AG09319 (cell line): ENCODE measurements at places on chromosomes 3 and 15.

GRCh38 chr3:15161133-15161532, 44.9 kb upstream of the CAPN7 start:
- DNase-seq = no peak

DNA sequence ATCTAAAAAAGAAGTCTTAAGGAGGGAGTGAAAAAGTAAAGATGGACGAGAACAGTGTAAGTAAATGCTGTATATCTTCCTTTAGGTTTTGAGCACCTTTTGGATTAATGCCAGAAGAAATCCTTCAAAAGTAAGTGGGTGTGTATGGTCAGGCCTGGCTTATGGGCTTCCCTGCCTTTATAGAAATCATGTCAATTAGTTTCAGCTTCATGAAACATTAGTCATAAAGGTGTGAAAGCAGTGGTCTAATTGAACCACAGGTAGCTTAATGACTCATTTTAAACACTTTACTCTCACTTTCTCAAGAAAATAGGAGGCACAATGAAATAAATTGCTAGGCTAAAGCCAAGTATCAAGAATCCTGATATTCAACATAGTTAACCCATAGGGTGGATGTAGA, 467.4 kb upstream of the DPPA4 start:
- no peak for DNase-seq

- no peak for DNase-seq
These were observed 12.3 kb downstream of the KY start for GRCh38 chr3:134638385-134639030.

GRCh38 chr3:78905700-78906099, 862.1 kb downstream of the ROBO1 start:
- DNase-seq = no peak

DNA sequence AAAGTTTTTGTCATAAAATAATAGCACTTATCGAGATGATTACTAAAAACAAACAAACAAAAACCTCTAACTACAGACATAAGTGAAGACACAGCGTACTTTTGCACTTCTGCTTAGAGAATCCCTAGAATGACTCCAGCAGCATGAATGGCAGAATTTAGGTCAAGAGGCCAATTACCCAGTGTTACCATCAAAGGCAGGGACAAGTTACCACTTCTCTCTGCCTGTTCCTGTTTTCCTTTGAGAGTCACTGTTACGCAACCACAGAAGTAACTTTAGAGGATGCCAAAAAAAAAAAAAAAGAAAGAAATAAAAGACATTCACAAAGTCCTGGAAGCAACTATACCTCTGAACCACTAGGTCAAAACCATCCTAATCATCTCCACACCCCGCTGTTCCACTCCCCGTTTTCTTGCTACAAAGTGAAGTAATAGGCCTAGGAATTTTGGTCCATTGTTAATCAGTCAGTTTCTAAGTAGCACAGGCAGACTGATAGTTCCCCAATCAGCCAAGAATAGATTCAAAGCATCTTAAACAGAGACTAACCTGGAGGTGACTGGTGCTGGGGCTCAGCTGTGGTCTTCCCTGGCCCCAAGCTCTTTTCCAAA, 41.9 kb downstream of the FMN1 start:
- no peak for DNase-seq

DNA sequence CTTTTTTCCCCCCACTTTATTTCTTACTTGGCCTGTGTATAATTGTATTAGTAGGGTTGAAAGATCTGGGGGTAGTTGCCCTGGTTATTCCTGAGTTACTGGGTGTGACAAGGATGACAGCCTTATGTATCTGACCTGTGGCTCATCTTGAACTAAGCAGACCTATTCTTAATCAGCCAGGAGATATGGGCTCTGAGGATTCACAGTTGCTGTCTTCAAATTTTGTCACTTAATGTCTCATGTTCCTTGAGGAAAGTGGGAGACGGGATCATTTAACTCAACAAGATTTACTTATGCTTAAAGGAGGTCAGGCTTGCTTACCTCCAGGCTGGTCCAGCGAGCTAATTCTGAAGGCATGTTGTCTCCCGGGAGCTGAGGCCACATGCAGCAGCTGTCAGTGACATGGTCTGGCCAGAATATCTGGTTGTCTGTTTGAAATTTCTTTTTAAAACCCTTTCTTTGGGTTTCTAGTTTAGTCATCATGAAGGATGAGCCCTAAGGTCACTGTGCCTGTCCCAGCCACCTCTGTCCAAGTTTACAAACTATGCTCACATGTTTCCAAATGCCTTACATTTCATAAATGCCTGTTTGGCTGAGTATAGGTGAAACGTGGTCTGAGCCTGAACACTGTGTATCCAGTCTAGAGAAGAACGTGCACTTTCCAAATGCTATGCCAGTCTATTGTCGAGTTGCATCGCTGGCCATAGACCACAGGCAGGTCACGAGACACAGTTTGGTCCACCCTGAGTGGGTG, 26.8 kb downstream of the LRTM1 start:
- no peak for DNase-seq

DNA sequence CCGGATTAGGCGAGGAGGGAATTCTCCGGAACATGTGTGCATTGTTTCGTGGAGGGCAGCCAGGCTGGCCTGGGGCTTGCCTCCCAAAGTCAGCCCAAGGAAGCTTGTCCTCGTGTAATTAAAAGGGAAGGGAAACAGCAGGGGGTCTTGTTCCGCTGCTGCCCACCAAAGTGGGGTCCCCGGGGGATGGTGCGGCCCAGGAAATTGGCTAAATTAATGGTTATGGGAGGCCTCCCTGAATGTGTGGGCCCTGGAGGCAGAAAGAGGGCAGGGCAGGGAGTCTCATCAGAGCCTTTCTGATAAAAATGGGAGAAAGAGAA, 118.1 kb downstream of the OPA1 start:
- no peak for DNase-seq

GRCh38 chr3:137259701-137260100, 301.9 kb downstream of the IL20RB start:
- DNase-seq = no peak

GRCh38 chr3:123372686-123373473, 76.0 kb downstream of the ADCY5 start:
- no peak for DNase-seq

DNA sequence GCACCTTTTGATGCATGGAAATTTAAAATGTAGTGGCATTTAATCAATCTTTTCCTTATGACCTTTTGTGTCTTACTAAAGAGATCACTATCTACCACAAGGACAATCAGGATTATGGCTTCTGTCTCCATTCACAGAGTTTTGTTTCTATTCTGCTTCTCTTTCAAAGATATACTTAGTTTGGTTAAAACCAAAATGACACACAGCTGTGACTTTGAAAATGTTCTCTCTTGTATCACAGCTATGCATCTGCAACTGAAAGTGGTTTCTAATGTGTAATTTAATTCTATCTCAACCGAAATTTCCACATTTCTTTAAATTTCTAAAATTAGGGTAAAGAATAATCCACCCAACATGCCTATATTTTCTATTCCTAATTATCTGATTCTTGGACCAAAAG, 27.7 kb downstream of the HLTF start:
- DNase-seq = no peak

- DNase-seq = no peak
These were observed 67.3 kb downstream of the MORC1 start for GRCh38 chr3:109050591-109051167.

DNA sequence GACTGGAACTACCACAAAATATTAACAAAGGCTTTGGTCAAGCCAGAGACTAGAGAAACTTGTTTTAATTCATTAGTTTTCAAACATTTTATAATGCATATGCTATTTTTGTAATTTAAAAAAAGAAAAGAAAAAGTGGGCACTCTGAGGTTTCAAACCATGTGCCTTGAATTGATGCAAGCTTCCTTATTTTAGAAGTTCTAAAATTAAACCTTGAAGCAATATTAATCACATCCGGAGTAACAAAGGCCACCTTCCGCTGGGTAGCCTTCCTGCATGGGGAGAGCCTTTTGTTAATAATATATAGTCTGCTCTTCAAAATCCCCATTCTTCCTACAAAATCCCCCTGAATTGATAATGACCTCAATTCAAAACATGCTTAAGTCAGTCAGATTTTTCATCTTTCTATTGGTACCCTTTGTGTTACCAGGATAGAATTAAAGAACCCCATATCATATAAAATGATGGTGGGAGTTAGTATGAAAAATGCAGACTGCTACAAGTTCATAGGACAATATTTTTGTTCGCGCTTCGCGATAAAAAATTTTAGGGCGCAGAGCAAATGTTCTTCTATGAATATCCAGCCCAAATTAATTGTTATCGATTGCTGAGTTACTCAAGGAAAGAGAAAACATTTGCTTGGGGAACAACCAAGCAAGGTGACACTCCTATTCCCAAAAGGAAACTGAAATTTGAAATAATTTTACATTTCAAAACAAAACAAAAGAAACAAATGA, 30.6 kb downstream of the LDHAL6B start:
- no peak for DNase-seq

- DNase-seq = no peak
These were observed 56.8 kb downstream of the APBA2 start for GRCh38 chr15:28942571-28942970.

DNA sequence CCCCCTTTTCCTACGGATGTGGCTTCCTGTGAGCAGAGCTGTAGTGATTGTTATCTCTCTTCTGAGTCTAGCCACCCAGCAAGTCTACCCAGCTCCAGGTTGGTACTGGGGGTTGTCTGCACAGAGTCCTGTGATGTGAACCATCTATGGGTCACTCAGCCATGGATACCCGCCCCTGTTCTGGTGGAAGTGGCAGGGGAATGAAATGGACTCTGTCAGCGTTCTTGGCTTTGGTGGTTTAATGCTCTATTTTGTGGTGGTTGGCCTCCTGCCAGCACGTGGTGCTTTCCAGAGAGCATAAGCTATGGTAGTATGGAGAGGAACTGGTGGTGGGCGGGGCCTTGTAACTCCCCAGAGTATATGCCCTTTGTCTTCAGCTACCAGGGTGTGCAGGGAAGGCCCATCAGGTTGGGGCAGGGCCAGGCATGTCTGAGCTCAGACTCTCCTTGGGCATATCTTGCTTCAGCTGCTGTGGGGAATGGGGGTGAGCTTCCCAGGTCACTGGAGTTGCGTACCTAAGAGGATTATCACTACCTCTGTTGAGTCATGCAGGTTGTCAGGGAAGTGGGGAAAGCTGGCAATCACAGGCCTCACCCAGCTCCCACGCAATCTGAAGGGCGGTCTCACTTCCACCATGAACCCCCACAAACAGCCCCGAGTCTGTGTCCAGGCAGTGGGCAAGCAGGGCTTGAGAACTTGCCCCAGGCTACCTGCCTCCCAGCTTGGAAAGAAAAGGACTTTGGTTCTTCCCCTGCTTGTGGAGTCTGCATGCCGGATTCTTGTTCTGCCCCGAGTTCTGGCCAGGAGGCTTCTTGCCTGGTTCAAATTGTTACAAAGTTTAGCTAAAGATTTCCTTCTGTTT, 9.0 kb upstream of the ADGRG7 start:
- no peak for DNase-seq

GRCh38 chr3:43093006-43093405, 12.9 kb downstream of the POMGNT2 start:
- DNase-seq = no peak

DNA sequence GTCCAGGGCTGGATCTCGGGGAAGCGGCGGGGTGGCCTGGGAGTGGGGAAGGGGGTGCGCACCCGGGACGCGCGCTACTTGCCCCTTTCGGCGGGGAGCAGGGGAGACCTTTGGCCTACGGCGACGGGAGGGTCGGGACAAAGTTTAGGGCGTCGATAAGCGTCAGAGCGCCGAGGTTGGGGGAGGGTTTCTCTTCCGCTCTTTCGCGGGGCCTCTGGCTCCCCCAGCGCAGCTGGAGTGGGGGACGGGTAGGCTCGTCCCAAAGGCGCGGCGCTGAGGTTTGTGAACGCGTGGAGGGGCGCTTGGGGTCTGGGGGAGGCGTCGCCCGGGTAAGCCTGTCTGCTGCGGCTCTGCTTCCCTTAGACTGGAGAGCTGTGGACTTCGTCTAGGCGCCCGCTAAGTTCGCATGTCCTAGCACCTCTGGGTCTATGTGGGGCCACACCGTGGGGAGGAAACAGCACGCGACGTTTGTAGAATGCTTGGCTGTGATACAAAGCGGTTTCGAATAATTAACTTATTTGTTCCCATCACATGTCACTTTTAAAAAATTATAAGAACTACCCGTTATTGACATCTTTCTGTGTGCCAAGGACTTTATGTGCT, 527 bp downstream of the B2M start:
- no peak for DNase-seq

DNA sequence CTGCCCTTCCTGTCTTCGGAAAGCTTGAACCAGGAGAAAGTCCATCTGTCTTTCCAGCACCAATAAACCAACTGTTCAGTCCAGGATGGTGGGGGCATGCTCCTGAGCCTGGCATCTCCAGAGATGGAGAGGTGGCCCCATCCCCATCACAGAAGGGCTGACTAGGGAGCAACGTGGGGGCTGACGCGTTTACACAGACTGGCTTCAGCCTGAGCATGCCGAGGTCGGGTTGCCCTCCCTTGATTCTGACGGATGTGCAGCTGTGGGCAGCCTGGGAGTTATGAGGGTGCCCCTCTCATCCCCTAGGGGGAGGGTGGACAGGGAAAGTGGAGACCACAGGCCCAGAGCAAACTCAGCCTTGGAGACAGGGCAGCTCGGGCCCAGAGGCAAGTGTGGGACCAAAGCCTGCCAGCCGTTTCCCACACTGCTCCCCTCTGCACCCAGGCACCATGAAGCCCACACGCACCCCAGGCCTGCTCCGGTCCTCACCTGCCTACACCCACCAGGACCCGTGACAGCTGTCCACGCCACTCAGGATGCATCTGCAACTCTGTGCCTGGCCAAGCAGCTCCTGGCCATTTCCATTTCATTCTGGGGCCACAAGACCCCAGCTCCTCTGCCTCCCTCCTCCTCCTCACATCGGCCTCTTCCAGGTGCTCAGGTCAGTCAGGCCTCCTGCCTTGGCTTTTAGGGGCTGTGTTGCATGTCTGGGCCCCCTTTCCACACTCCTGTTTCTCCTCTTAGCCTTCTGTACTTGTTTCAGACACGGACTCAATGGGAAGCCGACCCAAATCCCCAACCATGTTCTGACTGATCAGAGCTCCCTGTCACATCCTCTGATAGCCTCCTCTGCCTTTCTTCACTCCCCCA, 48.2 kb upstream of the SLC41A3 start:
- no peak for DNase-seq

DNA sequence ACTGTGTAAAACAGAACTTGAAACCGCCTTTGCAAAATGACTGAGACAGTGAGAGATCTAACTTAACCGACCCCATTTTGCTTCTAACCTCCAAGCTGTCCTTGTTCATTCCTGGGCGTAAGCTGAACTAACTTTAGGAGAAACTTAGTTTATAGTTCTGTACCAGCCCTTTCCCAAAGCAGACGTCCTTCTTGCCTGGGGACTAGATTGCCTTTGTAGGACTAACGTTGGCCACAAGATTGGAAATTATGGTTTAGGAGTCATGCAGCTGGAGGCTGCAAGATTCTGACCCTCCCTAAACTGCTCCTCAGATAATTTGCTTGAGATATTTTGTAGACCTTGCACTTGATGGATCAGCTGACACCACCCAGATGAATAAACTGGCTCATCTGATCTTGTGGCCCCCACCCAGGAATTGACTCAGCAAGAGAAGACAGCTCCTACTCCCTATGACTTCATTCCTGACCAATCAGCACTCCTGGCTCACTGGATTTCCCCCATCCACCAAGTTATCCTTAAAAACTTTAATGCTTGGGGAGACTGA, 219.9 kb upstream of the PROK2 start:
- DNase-seq = no peak

- DNase-seq = no peak
These were observed 625.6 kb downstream of the SI start for GRCh38 chr3:164452707-164453106.
